ENCODE measurements at places on chromosomes 6 and 20.

GRCh38 chr6:14819001-14819400 lies 426.9 kb upstream of the JARID2 start:
- DNase-seq: no peak

DNA sequence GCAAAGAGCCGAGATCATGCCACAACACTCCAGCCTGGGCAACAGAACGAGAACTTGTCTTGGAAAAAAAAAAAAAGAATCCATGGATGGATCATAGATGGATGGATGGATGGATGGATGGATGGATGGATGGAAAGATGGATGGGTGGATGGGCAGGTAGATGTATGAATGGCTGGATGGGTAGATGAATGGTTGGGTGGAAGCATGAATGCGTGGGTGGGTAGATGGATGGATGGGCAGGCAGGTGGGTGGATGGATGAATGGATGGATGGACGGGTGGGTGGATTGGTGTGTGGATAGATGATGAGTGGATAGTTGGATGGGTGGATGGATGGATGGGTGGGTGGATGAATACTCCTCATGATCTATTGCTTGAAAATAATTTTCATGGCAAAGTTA lies 1.4 kb downstream of the JPH2 start:
- DNase-seq: no peak

GRCh38 chr20:56848561-56848960 lies 219.5 kb downstream of the TFAP2C start:
- DNase-seq: no peak

DNA sequence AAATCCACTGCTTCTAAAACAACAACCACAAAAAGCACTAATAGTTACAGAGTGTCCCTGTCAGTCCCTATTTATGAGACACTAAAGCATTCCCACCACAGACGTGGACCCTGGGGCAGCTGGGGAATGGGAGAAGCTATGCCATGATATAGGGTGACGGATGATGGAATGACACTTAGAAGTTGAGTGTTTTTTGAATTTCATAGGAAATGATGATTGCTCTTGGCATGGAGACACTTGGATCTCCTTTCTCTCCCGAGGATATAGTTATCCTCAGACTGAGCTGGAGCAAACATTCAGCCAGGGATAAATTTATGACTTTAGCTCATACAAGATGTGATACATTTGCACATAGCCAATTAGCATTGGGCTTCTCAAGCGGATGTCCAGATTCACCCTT lies 151.2 kb downstream of the EDN3 start:
- no peak for DNase-seq

DNA sequence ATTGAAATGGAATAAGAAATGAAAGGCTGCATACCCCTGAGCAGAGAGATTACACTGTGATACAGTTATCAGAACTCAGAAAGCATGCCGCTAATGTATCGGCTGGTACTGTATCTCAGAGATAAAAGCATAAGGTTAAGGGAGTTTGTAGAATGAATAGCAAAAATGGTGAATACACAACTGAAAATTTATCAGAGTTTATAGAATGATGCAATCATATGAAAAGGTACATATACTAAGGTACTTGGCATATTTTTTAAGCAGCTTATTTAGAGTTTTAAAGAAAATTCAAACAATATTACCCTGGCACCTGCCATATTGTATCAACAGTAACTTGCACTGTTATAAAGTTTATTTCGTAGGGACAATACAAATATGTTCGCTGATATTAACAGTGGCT lies 364.0 kb downstream of the PHF3 start:
- DNase-seq: no peak

GRCh38 chr6:31008165-31008564 lies 2.1 kb upstream of the MUC22 start:
- DNase-seq: peak; percentile 27

Data from urothelium cell line (cell line).